RWPE2 (cell line): ENCODE measurements at places on chromosomes 2 and 18.

GRCh38 chr18:7000484-7001096 lies 117.0 kb downstream of the LAMA1 start:
- DNase-seq: no peak

DNA sequence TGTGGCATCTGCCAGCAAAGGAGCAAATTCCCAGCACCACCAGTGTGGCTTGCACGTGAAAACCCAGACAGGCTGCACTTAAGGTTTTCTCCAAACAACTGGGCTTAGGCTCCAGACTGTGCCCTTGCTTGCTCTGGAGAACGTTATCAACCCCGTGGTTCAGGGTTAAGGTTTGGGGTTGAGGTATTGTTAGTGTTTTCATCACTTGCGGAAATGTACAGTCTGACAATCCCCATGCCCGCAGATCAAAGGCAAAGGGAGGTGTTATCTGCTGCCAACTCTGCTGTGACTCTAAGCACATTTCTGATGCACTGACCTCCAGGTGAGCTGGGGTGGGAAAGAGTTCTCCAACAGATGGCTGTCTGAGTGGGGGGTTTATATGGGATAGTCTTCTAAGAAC lies 253.5 kb upstream of the NT5C1B start:
- no peak for DNase-seq

GRCh38 chr2:159538801-159539200 lies 77.5 kb downstream of the BAZ2B start:
- DNase-seq: no peak

- DNase-seq: no peak
Measured at GRCh38 chr2:7476371-7476770, 559.2 kb downstream of the RNF144A start.

DNA sequence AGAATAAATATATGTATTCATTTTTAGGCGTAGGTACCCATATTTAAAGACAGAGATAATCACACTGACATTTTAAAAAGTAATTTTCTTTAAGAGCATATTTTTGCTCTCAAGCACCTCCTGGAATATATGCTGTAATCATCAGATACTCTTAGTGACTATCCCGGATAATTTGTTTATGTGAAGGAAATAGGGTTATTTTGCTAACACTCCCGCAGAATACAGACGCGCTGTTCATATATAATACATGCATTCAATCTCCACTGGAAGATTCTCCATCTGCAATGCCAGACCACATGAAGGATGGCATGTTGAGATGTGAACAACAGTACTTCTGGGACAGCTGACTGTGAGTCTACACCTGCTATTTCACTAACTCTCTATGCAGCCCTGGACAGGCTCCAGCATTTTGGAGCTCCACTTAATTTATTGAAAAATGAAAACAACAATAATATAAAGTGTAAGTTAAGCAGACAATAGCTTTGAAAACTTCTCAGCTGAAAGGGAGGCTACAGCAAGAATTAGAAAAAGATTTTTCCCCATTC lies 430.6 kb downstream of the TMX3 start:
- no peak for DNase-seq

GRCh38 chr2:25606892-25607291 lies 66.5 kb downstream of the DTNB start:
- DNase-seq: no peak

DNA sequence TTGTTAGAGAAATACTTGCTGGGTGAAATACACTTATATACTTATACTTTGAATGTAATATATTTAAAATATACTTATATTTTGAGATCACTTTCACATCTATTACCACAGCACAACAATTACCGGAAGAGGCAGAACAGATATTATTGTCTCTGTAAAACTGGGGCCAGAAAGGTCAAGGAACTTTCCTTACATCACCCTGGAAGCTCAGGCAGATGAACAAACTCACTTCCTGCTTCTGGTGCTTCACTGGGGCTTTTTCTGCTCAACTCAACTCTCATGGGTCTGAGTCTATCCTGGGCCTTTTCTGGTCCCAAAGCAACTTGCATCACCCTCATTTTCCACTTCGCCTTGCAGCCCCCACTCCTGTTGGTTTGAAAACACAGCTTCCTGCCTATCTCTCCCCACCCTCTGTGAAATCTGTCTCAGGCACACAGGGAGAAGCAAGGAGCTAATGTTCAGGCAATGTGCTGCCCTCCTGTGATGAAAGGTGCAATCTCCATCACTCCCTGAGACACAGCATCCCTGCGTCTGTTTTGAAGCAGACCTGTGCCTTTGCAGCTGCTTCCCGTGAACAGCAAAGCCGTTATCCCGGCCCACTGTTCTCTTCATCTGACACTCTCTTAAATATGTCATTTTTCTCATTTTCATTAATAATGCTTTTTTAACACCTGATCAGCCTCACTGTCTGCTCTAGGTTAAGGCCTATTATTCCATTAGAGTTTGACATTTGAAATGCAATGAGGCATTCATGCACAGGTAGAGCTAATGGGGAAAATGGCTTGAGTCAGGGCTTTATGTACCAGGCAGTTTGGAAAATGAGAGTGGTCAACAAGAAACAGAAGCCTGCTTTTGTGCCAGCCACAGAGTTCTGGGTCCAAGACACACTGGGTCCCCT lies 251.9 kb upstream of the CHAC2 start:
- DNase-seq: no peak

DNA sequence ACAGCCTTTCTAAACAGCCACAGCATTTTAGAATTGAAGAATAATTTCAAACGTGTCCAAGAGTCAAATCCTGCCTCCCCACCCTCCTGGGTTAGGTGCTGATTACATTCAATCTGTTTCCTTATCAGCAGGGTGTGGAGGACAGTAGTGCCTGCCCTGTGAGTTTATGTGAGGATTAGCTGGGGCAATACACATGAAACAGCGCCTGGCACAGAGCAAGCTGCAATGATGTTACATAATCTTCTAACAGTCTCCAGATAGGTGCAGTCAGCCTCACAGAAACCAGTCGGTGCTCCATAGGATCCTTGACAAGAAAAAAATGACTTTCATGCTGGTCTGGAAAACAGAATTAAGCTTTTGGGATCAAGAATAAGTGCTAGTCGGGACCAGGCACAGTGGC lies 91.7 kb upstream of the ITGA6 start:
- no peak for DNase-seq

DNA sequence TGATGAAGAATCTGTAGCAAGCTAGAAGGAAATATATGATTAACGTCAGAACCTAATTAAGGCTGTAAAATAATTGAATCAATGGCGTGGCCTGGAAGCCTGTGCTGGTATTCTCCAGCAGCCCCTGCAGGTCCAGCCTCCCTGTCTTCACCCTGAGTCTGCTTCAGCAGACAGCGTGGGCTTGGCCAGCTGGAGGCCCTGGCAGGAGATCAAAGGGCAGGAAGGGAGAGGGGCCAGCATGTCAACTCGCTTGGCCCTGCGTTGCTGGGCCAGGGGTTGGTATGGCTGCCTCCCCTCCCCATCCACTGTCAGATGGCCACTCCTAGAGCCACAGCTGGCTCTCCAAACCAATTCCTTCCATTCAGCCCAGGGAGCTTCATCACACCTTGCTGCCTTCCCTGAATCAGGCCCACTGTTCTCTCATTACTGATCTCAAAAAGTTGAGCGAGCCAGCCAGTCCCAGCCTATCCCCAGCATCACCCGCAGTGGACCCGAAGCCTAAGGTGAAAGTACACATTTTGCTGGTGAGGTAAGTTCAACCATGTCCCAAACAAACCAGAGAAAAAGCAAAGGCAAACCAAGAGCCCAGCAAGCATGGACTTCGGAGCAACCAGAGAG lies 228.4 kb upstream of the AGAP1 start:
- DNase-seq: no peak

DNA sequence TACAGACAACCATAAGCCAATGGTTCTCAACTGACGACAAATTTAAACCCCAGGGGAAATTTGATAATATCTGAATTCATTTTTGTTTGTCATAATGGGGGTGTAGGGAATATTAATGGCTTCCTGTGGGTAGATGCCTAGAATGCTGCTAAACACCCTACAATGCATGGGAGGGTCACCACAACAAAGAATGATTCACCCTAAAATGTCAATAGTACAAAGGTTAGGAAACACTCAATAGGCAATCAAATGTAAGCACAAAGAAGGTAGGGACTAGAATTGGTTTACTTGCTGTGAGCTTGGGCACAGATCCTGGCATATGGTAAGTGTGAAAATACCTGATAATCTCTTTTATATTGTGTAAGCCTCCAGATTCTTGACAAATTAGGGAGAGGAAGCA lies 20.1 kb upstream of the FANCL start:
- DNase-seq: no peak

GRCh38 chr2:69567909-69568300 lies 75.6 kb downstream of the AAK1 start:
- DNase-seq: no peak

DNA sequence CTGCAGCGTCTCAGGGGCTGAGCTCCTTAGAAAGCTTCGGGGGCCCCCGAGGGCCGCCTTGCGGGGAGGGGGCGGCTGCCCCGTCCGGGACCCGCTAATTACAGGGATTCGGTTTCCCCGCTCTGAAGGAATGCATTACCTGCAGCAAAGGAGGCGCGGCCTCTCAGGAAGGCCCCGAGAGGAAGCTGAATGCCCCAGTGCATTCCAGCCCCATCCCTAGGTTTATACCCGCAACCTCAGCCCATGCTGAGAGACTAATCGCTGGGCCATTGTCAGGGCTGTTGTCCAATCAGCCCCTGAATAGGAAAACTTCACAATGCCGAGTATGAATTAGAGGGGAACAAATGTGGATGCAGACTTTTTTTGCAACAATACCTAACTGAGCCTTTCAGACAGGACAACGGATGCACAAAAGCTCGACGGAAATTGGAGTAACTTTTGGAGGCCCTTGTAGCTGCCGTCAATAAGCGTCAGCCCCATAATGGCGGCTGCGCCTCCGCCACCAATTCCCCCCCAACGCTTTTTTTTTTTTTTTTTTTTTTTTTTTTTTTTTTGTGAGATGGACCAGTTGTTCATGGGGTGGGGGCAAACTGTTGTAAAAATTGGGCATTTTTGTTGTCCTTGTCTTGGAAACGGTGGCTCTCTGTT lies 138.6 kb upstream of the SIX3 start:
- no peak for DNase-seq

DNA sequence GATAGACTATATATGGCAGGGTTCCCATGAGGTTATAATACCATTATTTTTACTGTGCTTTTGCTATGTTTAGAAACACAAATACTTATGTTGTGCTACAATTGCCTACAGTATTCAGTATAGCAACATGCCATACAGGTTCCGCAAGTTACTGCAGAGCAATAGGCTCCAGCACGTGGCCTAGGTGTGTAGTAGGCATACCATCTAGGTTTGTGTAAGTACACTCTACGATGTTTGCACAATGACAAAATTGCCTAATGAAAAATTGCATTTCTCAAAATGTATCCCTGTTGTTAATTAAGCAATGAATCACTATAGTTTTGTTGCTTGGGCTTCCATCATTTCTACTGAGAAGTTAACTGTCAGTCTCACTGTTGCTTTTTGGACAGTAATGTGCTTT lies 9.8 kb downstream of the CD302 start:
- DNase-seq: no peak

DNA sequence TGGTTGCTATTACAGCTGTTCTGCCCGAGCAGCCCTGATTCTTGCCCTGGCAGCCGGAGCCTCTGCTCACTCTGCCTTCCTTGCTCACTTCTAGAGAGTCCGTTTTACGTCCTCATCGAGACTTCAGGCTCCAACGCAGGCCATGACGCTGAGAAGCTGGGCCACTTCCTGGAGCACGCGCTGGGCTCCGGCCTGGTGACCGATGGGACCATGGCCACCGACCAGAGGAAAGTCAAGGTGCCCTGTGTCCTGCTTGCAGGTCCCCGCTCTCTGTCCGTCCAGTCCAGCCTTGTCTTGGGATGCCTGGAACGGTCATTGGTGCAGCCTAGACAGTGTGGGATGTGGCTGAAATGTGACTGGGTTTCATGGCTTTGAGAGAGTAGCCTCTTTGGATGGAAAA lies 16.7 kb downstream of the D2HGDH start:
- DNase-seq: no peak

DNA sequence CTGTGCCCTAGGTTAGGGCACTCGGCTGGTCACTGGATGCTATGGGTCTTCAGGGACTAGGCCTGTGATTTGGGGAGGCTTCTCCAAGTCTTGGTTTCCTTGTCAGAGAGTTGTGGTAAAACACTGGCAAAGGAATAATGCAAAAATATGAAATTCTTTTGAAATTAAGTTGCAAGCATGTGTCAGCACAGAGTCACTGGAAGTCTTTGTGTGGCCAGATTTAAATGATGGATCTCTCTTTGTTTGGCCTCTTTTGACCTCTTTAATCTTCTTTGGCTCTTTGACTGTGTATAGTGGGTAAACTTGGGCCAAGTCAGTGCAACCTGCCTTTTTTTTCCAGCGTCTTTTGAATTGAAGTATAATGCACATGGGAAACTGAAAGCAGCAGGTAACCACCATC lies 12.1 kb downstream of the HK2 start:
- DNase-seq: no peak
